Activated CD4-positive, alpha-beta T cell treated with anti-CD3 and anti-CD28 coated beads, Interleukin-2, amount 50 U/mL, for 1 hour (primary cell): ENCODE measurements at places on chromosomes 4 and X.

DNA sequence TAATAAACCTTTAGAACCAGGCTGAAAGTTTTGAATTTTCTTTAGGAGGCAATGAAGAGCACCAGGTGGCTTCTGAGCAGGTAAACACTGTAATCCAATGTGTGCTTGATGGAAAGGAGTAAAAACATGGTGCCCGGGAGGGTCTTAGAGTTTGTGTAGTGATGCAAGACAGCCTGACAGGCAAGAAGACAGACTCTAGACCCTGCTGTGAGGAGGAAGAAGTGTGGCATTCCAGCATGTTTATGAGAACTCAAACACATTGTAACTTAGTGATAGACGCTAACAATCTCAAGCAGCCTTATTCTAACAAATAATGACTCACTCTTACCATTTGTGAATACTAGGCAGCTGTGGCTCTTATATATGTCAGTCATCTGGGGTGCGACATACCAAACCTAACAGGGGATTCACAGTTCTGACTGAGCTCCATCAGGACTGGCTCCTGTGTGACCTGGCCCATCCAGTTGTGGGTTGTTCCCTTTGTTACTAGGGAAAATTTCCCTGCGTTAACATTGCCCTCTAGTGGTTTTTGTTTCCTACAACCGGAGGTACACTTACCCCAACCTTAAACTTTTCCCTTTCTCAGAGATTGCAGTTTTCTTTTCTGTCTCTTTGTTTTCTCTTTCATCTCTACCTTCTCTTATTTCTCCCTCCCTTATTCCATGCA lies 53.8 kb downstream of the VSIG4 start:
- DNase-seq: peak; percentile 18

- no peak for DNase-seq
These were observed 117.0 kb downstream of the CHRDL1 start for GRCh38 chrX:110678591-110678990.

DNA sequence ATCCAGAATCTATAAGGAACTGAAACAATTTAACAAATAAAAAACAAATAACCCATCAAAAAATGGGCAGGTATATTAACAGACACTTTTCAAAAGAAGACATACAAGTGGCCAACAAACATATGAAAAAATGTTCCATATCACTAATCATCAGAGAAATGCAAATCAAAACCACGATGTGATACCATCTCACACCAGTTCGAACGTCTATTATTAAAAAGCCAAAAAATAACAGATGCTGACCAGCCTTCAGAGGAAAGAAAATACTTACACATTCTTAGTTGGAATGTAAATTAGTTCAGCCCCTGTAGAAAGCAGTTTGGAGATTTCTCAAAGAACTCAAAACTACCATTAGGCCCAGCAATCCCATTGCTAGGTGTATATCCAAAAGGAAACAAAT lies 687.9 kb upstream of the AADAT start:
- DNase-seq: no peak

DNA sequence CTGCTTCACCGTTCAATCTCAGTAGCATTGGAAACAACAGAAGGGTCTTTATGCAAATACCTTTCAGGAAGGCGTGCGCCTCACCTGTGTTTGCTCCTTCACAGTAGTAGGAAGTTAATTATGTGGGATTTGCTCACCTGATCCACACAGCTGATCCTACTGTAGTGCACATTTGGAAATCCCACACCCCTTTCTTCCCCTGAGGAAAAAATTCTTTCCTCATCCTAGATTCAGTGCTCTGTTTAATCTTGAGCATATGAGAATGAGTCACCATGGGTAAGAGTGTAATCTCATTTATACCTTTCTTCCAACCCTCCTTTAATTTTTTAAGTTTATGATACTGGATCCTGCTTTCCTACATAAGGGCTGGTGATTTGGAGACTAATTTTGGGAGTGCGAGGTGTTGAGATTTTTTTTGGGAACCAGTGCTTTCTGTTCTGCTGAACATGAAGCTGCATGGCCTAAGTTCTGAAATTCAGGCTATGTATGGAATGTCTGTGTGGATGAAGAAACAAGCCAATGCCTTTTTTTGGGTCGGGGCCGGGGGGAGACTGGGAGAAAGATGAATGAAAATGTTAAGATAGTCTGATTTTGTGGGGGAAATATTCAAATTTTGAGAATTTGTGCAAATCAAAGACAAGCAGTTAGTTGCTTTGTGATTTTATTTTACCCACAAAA lies 19.0 kb downstream of the GAB1 start:
- DNase-seq: no peak

DNA sequence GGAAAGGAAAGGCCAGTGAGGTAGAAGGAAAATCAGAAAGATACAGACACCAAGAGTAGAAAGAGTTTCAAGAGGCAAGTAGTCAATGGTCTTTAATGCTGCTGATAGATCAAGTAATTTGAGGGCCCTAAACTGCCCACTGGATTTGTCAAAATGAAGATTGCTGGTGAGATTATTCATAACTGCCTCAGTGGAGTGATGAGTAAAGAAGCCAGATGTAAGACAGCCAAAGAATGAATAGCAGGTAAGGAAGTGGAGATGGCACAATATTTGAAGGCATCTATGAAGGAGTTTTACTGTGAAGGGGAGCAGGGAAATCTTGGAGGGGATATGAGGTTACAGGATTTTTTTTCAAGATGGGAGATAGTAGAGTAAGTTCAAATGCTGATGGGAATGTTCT lies 39.8 kb upstream of the BRS3 start:
- no peak for DNase-seq
